Fibroblast of skin of scalp (primary cell): ENCODE measurements at places on chromosomes 4 and X.

- no peak for DNase-seq
Measured at GRCh38 chr4:1178300-1179088, 6.1 kb upstream of the SPON2 start.

GRCh38 chr4:92317047-92317446 is 13.3 kb downstream of the GRID2 start:
- DNase-seq: no peak

DNA sequence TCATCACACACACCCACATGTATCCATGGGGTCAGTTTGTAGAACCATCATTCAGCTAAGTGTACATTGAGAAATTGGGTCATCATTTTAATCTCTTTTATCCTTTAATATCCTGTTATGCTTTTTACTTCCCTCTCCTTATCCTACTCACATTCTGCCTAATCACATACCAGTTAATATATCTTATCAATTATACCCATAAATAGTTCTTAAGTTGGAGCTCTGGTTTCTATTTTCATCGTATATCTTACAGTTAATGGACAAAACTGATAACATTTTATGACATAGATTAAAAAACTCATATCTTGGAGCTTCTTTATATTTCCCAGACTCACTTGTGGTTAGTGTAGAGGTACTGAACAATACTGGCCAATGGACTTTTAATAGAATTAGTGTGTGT is 729.5 kb upstream of the LCORL start:
- DNase-seq: no peak

DNA sequence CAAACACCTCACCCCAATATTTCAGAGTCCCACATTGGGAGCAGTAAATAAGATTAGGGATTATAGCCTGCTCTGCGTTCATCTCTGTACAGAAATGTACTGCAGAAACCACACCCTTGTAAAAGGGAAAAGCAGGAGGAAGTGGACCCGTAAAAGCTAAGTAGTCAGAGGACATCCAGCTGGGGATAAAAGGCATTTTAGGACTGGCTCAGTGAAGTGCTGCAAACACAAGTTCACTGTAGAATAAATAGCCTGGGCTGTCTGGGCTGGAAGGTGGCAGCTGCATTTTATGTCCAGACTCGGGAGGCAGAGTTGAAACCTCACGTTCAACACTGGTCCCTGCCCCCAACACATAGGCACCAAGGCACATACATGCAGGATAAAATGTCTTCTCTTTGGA is 178.7 kb upstream of the FAT1 start:
- no peak for DNase-seq

GRCh38 chrX:39430551-39430950 is 629.3 kb downstream of the MID1IP1 start:
- DNase-seq: no peak

- no peak for DNase-seq
Measured at GRCh38 chr4:89352541-89352940, 44.9 kb upstream of the GPRIN3 start.

GRCh38 chr4:56739066-56739777 is 58.1 kb upstream of the HOPX start:
- DNase-seq: peak; percentile 36

DNA sequence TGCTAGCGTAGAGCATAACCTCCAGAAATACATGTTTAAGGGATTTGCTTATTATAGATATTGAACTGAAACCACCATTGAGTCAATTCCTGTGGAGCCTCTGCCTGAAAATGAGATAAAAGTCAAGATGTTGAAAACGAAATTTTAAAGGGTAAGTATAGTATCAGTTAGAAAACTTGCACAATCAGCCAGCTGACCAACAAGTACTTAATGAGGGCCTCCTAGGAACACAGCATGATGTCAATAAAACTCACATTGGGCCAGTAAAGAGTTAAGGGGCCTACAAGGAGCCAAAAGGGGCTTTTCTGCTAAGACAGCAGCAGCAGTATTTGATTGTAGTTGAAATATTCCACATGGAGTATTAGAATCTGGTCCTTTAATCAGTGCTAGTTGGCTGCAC is 314.1 kb upstream of the PPARGC1A start:
- no peak for DNase-seq

- DNase-seq: no peak
Measured at GRCh38 chrX:27706526-27706925, 101.3 kb upstream of the MAGEB10 start.

DNA sequence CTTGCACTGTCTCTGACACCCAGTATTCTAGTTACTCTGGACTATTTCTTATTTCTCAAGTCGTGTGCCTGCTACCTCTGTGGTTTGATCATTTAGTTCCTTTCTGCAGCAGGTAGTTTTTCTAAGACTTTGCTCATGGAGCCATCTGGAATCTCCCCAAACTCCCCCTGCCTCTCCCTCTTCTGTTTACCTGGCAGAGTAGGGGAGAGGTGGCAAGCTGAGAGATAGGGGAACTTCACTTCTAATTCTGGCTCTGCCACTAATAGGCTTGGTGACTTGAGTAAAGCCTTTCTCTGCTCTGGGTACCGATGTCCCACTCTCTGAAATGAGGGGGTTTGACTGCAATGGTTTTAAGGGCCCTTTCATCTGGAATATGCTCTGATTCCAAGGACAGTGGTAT is 141.3 kb downstream of the CPEB2 start:
- DNase-seq: no peak

DNA sequence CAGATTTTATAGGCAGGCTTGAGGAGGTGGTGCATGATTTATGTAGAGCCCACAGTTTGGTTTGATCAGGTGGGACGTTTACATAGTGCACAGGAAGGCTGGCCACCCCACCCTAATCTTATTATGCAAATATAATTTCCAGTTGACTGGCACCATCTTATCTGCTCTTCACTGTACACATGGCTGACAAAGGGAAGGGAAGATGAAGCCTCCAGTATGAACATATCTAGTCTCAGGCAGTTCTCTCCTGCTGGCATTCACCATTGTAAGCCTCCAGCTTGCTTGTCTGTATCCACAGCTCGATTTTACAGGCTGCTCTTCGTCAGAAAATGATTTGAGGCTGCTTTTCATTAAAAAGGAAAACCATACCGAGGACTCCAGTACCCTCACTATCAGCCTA is 278.3 kb downstream of the TECRL start:
- no peak for DNase-seq

DNA sequence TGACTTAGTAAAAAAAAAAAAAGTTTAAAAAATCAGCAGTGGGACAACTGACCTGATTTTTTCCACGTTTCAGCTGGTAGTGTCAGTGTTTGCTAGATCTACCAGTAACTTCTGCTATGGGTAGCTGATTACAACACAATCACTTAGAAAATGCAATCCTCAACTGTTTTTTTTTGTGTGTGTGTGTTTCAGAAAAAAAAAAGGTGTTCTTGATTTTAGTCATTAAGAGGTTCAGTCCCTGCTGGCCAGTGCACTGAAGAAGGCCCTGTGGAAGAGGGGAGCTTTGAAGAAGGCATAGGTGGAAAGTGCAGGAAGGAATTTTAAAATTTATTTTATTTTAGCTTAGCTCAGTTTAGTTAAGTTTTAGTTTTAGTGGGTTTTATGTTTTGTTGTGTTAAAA is 46.9 kb downstream of the SH2D1A start:
- no peak for DNase-seq

DNA sequence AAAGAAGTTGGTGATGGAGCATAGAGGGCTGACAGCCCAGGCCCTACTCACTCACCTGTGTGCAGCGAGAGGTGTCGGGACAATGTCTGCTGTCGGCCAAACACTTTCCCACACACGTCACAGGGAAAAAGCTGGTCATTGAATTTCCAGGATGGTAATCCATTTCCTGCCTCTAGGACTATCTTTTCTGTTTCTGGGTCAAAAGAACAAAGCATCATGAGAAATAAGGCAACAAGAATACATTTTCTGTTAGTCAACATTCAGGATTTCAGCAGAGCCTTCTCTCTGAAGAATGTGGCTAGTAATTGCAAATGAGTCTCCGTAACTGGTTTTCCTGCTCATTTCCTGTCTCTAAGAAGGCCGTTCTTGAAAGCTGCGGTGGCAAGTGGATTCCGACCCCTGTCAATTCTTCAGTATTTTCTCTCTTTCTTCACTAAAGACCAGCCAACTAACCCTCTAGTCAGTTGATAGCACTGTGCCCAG is 99.4 kb downstream of the C4orf51 start:
- no peak for DNase-seq
